Left hindlimb (tissue), 1 donor: ENCODE measurements at places on chromosomes 11 and 22.

DNA sequence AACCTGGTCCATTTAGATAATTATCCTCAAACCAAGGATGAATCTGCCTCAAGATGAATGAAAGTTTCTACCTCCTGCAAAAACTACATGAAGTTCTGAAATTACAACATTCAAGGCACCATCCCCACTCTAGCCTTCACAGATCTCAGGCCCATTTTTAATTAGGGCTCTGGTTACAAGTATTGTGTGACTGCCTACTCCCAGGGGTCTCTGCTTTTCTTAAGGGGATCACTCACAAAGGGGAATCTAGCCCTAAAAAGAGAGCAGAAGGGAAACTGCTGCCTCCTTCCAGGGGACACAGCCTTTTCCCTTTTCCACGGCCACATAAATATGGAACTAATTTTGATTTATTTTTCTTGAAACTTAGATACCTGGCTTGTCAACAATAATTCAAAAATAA, 17.4 kb upstream of the TMEM135 start:
- no peak for DNase-seq

DNA sequence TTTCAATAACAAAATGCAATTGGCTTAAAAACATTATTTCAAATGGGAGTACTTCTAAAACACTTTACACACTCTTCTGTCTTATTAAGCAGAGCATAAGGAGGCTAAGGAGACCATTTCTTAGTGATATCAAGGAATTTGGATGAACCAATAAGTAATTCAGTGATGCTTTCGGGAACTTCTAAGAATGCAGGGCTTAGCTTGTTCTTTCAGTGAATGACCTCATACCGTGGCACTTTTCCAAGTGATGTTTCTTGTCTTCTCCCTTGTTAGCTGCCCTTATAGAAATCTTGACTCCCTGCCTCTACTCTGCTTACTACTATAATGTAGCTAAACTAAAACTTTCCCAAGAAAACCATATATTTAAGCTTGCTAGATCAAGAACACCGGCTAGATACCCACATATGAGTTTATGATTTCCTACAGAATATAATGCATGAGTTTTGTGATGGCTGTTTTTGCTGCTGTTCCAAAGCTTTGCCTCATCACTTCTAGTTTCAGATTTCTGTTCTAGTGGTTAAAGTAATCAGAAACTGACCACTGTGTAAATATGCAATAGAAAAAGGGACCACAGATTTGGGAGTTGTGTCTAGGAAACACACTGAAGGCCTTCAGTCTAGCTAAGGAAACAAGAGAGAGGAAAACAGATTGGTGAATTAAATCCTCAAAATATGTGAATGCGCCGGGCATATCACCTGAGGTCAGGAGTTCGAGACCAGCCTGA, 37.5 kb upstream of the STK33 start:
- DNase-seq, result no peak

GRCh38 chr11:45592636-45593035, 72.8 kb downstream of the CHST1 start:
- DNase-seq, result no peak

GRCh38 chr22:19962909-19963806, 21.5 kb upstream of the TXNRD2 start:
- DNase-seq, result peak; percentile 38

GRCh38 chr11:72573855-72574445, 100.3 kb downstream of the PDE2A start:
- DNase-seq, result no peak

- DNase-seq, result no peak
These were observed 17.1 kb upstream of the APLP2 start for GRCh38 chr11:130052567-130052966.
